ENCODE measurements at places on chromosomes 11 and 22. TPM values are rescaled to one million over a fixed set of nuclear protein-coding genes. Genes with fewer than 3 reads are reported as not detected.

DNA sequence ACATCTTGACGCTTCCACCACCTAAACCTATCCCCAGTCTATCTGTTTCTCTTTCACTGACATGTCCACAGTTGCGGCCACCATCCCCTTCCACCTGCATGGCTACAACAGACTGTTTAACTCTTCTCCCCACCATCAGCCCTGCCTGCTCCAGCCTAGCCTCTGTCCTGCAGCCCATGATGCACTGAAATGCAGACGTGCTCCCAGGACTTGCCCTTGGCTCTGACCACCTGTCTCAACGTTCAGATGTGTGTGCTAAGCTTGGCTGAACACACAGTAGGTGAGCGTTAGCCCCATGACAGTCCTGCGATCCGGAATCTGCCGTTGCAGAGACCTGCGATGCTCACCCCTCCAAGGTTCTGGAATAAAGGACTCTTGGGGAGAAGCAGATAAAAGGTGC is 22.7 kb downstream of the CBX7 start:
- H3K4me3 ChIP-seq, result no peak overlapping the region
- no peak overlapping the region for H3K27ac ChIP-seq
- no peaks in the 10 kb centered on the region for H3K27me3 ChIP-seq
- DNase-seq, result no peak

DNA sequence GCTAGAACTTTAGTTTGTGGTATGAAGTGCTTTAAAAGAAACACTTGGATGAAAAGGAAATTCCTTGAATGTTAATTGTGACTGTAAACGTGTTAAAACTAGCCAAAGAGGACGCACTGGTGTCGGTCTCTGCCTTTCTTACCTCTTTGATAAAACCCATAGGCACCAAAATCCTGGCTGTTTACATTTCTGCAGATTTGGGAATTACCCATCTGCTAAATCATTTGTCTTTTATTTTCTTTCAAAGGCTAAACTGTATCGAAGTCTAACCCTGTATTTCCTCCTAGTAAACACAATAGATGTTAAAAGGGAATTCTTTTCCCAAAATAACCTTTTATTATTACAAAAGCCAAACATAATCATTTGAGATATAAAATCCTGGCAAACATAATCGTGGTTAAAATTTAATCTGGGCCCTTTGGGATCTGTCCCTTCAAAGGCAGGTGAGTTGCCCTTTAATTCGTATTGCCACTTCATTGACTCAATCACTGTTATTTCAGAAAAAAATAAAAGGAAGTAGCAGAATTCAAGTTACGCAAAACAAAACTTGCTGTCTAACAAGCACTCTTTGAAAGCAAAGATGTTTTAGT is 2.4 kb downstream of the RASSF10 start:
- DNase-seq, result no peak
- H3K36me3 ChIP-seq, result no peaks in the 10 kb centered on the region
- peaks cover 26% of the 10 kb centered on the region for H3K4me1 ChIP-seq
- H3K27ac ChIP-seq, result no peak overlapping the region

The C11orf87 gene
- total RNA-seq, result 0.09 TPM

GRCh38 chr11:130308059-130308458 is 6.7 kb downstream of the ZBTB44 start:
- no peaks in the 10 kb centered on the region for H3K27me3 ChIP-seq
- no peaks in the 10 kb centered on the region for H3K36me3 ChIP-seq
- H3K27ac ChIP-seq, result no peak overlapping the region
- H3K4me1 ChIP-seq, result peaks cover 44% of the 10 kb centered on the region

DNA sequence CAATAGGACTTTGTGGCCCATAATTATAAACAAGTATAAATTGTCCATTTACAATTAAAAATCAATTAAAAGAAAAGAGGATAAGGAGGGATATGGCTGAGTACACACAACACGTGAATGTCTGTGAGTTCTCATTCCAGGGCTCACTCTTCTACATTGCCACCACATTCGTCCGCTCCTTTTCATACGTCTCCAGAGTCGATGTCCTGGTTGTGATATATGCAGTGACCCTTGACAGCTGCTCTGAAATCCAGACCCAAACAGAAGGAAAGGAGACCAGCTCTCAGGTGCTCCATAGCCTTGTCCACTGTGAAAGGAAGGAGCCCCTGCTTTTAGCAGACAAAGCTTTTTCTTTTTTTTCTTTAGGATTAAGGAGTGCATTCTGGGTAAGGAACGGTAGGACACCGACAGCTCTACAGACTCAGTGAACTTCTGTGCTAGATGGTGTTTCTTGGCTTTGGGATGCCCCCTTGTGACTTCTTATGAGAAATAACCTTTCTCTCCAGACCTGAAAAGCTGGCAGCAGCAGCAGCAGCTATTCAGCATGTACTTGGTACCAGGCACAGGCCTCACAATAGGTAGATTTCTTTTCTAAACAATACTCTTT is 19.7 kb upstream of the DNAJB13 start:
- H3K27ac ChIP-seq, result no peak overlapping the region
- H3K27me3 ChIP-seq, result no peaks in the 10 kb centered on the region
- no peak for DNase-seq
- no peak overlapping the region for H3K4me3 ChIP-seq
- no peaks in the 10 kb centered on the region for H3K4me1 ChIP-seq

DNA sequence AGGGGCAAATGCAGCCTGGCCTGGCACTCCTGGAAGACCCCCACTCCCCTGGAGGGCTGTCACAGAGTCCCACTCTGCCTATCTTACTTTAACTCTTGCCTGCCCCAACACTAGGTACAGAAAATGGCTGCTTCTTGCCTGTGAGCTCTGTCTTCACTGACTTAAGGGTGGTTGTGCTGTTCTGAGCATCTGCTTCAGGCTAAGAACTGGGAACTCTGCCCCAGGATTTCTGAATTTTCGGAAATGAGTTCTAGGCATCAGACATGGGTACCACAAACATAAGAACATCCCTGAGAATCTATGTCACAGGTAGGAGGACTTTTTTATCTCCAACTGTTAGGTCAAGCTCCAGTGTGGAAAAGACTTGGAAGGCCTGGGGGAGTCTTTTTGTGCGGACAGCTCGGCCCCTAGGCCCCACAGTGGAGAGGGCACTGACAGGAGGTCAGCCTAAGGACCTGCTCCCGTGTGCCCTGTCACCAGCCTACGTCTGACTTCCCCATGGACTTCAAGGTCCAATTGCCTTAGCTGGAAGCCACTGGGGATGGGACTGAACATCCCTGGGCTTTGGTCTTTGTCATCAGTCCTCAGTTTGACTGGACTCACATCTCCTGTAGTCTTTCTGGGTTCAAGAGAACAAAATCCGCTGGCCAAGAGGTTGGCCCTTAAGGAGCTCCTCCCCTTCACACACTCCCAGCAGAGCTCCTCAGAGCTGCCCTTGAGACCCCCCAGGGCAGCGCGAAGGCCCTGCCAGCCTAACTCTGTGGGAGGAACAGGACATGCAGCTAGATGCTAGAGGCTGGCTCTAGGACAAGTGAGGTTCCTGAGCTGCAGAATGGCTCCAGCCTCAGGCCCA is 31.9 kb downstream of the PPP2R1B start:
- no peaks in the 10 kb centered on the region for H3K27me3 ChIP-seq
- H3K4me3 ChIP-seq, result peak overlapping the region; percentile 42
- peak overlapping the region; percentile 90 for H3K27ac ChIP-seq

DNA sequence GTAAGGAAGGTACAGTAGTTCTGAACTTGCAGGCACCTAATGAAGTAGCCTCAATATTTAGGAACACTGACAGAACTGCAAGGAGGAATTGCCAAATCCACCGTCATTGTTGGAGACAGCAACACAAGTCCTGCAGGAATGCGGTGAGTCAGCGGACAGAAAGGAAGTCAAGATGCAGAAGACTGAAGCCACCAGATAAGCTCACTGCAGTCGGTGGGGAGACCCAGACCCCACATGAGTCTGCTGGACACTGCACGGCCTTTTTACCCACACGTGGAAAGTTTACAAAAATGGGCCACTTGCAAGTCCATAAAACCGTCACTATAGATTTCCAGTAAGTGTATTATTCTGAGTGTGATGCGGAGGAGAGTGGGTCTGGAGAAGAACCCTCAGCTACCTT is 1471.6 kb downstream of the TBC1D22A start:
- DNase-seq, result no peak
- no peak overlapping the region for H3K27ac ChIP-seq
- no peaks in the 10 kb centered on the region for H3K27me3 ChIP-seq

DNA sequence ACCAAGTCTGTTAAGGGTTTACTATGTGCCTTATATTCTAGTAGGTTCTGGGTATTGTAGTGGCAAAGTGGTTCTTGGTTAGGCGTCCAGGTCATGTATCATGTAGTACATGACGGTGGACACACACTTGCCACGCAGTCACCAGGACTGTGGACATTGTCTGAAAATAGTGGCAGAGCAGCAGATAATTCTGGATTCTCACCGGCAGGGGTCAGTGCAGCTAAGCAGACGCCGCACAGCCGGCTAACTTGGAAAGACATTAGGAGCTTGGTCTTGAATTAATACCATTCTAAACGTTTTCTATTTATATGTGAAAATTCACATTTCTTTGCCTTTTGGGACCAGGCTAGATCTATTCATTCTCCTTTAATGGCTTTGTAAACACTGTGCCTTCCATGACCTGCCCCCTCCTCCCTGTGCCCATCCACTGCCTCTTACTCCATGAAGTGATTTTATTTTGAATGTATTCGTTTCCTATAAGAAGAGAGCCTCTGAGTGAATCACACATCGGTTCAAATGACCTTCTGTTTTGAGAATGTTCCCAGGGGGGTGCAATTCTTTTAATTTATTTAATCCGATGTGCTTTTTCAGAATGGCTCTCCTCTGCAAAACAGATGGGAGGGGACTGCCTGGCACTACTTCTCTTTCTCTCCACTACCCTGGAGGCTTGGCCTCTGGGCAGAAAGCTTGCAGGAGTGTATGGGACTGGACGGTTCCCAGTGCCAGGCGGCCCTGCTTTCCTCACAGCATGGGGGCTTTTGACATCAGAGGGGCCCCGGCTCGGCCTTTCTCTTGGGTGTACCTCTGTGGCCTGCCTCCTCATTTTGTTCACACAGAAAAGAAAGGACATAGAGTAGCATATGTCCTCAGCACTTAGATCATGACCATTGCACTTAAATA is 378.0 kb downstream of the NTM start:
- no peaks in the 10 kb centered on the region for H3K27me3 ChIP-seq
- no peaks in the 10 kb centered on the region for H3K36me3 ChIP-seq
- H3K27ac ChIP-seq, result no peak overlapping the region
- H3K4me3 ChIP-seq, result no peak overlapping the region
- DNase-seq, result no peak
- no peaks in the 10 kb centered on the region for H3K4me1 ChIP-seq

DNA sequence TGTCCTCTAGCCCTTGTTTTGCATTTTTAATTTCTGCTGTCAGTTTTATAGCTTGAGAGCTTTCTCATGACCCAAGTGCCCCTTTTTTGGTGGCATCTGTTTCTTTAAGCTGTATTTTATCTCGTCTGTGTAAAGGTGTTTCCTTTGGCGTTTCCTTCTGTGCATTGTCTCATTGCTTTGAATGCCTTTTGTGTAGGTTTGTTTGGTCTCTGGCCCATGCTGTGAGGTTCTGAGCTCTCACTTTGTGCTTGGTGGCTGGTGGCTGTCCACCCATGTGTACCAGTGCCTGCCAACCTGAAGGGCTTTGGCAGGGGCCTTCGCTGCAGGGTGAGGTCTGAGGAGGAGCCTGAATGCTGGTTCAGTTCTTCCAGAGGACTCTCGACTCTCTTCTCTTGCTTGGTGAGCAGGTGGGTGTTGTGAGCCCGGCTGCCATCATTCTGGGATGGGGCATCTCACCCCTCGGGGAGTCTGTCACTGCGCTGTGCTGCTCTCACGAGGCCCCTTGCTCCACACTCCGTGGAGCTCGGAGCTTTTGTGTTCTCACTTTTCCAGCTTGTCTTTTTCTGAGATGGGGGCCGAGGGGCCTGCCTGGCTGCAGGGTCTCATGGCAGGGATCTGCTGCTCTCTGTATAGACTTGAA is 14.9 kb downstream of the AP2A2 start:
- DNase-seq, result no peak
- H3K4me3 ChIP-seq, result no peak overlapping the region

DNA sequence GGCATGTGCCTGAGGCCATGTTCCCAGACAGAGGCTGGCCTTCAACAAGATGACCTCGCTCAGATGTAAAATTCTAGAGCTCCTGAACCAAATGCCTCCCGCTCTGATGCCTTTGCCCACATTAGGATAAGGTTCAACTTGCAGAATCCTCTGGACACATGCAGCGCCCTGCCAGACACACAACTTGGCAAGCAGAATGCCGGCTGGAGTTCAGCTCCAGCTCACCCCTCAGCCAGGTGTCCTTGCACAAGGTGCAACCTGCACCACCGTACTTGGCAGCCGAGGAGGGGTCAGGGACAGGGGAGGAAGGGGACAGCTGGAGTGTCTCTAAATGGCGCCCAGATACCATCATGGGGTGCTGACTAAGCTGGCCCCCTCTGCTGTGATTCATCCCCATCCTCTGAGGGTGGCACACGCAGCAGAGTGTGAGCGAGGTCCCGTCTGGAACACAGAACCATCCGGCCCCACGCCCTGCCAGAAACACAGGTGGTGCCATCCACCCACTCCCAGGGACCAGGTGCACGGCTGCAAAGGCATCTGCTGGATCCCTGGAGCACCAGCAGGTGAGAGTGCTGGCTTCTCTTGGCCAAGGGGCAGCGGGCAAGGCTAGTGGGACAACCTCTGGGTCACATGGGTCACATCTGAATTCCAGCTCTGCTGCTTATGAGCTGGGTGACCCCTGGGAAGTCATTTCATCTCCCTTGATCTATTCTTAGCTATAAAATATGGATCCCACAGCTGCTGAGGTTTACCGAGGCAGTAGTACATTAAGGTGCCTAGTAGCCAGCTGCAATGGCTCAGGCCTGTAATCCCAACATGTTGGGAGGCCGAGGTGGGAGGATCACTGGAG is 12.8 kb downstream of the ZMAT5 start:
- H3K27ac ChIP-seq, result no peak overlapping the region
- no peaks in the 10 kb centered on the region for H3K4me1 ChIP-seq
- no peaks in the 10 kb centered on the region for H3K27me3 ChIP-seq
- H3K4me3 ChIP-seq, result no peak overlapping the region
- H3K36me3 ChIP-seq, result peaks cover 16% of the 10 kb centered on the region

The SLC22A8 gene
- not detected for total RNA-seq

The PHF21B gene
- total RNA-seq, result not detected

GRCh38 chr11:45405916-45406670 is 120.0 kb upstream of the SYT13 start:
- no peak for DNase-seq
- no peaks in the 10 kb centered on the region for H3K4me1 ChIP-seq
- no peak overlapping the region for H3K27ac ChIP-seq
- no peaks in the 10 kb centered on the region for H3K36me3 ChIP-seq
- no peak overlapping the region for H3K4me3 ChIP-seq
- peaks cover 12% of the 10 kb centered on the region for H3K27me3 ChIP-seq

- H3K27me3 ChIP-seq, result no peaks in the 10 kb centered on the region
- H3K27ac ChIP-seq, result no peak overlapping the region
- no peaks in the 10 kb centered on the region for H3K36me3 ChIP-seq
- H3K4me1 ChIP-seq, result peaks cover 22% of the 10 kb centered on the region
- H3K4me3 ChIP-seq, result no peak overlapping the region
These were observed 155.2 kb downstream of the MAML2 start for GRCh38 chr11:96187822-96188221.

The DRAP1 gene
- total RNA-seq, result 63.3 TPM

All from lower lobe of right lung (tissue), 2 donors.